Stimulated activated CD8-positive, alpha-beta memory T cell treated with anti-CD3 and anti-CD28 coated beads, Interleukin-7, amount 100 ng/mL, for 24 hours (primary cell): ENCODE measurements at places on chromosomes 11 and 22.

- no peak for DNase-seq
Measured at GRCh38 chr11:46673713-46674462, 26.5 kb downstream of the ARHGAP1 start.

DNA sequence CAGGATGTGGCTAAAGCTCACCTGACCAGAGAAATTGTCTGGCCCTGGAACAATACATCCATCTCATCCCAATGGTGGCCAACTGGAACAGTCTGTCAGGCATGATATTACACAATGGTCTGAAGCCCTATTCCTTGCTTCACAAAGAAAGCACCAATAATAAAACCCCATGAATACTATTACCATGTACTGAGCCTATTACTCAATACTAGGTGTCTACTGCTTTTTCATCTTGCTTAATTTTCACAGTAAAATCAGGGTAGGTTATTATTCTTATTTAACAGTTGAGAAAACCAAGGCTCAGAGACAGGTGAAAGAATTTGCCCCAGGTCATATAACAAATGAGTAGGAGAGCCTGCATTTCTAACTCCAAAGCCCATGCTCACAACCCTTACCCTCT, 68.9 kb upstream of the CAPRIN1 start:
- no peak for DNase-seq

- DNase-seq: no peak
Measured at GRCh38 chr11:42013656-42014201, 554.3 kb upstream of the LRRC4C start.

DNA sequence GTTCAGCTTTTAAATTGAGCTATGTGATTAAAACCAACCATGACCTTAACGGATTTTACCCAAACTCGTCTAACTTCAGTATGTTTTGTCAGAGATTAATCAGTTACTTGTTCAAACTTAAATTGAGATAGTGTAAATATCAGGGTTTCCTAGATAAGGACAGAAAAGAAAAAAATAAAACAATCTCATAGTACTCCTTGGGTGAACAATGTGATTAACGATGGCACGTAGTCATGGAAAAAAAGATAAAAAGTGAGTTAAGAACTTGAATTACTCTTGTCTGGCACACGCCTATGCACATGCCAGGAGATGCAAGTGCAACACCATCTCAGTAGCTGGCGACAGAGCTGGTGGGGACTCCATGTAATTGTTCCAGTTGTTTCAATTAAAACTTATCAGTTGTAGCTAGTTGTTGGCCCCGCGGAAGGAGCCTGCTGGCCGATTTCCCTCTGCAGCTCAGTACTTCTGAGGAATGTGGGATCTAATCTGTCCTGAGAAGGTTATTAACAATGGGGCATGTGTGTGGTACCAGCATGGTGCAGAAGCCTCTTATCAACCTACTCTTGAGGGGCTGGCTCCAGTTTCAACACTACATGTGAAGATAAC, 3.0 kb downstream of the RASSF10 start:
- no peak for DNase-seq

DNA sequence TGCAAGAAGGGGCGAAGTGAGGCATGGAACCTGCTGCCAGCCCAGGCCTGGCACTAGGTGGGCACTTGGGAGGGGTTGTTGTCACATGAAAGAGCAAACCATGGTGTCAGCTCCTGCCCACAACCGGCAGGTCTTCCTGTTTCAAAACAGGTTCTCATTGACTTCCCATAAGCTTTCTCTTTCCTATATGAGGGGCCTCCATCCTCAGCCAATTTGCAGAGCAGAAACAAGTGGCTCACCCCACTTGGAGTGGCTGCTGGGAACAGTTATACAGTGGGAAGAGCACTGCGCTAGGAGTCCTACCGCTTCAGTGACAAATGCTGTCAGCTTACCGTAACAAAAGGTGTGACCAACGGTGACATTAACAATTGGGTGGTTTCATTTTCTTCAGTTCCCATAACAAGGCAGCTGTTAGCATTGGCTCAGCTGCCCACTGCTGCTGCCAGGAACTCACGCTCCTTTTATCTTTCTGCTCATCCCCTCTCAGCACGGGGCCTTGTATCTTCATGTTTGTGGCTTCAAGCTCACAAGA, 10.2 kb upstream of the SSTR3 start:
- no peak for DNase-seq
